Osteoblast (primary cell): ENCODE measurements at places on chromosomes 4 and X. TPM values are rescaled to one million over a fixed set of nuclear protein-coding genes. Genes with fewer than 3 reads are reported as not detected.

The RASSF6 gene
- not detected in 2 replicates for total RNA-seq

The RAI2 gene
- under 0.01 and 0.36 TPM in 2 replicates for total RNA-seq

The PDCL2 gene
- not detected in 2 replicates for total RNA-seq

The NUDT10 gene
- total RNA-seq = 2.5 and 2.7 TPM in 2 replicates

The FGB gene
- total RNA-seq = not detected in 2 replicates

The PNPLA4 gene
- total RNA-seq = 8.7 and 12.7 TPM in 2 replicates

The SPATA4 gene
- 0.59 and 0.72 TPM in 2 replicates for total RNA-seq

The RAB33A gene
- total RNA-seq = 6.2 and 8.0 TPM in 2 replicates

The APLN gene
- 0.29 and 0.72 TPM in 2 replicates for total RNA-seq
